Endothelial cell (in vitro differentiated cells): ENCODE measurements at places on chromosomes 3 and 15. TPM values are rescaled to one million over a fixed set of nuclear protein-coding genes. Genes with fewer than 3 reads are reported as not detected.

The GJD2 gene
- total RNA-seq: 0.54 TPM

The STAC gene
- total RNA-seq: 0.18 TPM

The SEMA3G gene
- total RNA-seq: 175 TPM

The SERINC4 gene
- not detected for total RNA-seq

The TMCO5A gene
- total RNA-seq: not detected

The SHC4 gene
- 6.8 TPM for total RNA-seq

The MESP1 gene
- not detected for total RNA-seq

The EPHB3 gene
- 4.3 TPM for total RNA-seq

The TMEM207 gene
- total RNA-seq: not detected

The C15orf40 gene
- 17.4 TPM for total RNA-seq

The CYP8B1 gene
- not detected for total RNA-seq

The BBX gene
- total RNA-seq: 54.3 TPM

The PLOD2 gene
- 28.0 TPM for total RNA-seq

DNA sequence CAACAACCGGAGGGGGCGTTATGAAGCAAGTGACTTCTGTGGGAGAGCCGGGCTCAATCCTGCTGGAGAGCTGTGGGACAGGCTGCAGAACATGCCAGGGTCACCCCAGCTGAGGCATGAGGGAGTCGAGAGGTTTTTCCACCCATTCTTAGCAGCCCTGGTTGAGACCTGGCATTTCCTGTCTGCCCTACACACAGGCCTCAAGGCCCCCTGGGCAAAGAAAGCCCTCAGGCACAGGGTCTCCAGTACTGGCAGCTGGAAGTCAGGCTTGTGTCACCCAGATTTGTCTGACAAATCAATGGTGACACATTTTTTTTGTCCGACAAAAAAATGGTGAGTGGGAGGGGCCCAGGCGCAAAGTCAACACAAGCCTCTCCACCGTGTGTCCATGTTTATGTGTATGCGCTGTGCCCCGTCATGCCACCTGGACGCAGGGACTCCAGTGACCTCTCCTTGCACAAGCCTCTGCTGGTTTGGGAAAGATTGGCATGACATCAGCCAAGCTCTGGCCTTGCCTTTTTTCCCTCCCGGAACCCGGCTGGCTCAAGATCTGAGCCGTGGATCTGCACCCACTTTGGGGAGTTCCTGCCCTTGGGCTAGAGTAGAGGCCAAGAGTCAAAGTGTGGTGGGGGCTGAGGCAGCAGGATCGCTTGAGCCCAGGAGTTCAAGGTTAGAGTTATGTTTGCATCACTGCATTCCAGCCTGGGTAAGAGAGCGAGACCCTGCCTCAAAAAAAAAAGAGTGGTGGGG lies 20.8 kb upstream of the ALAS1 start:
- DNase-seq: no peak
- peaks cover 5% of the 10 kb centered on the region for H3K27me3 ChIP-seq
- no peaks in the 10 kb centered on the region for H3K36me3 ChIP-seq
- peaks cover 3% of the 10 kb centered on the region for H3K4me1 ChIP-seq

DNA sequence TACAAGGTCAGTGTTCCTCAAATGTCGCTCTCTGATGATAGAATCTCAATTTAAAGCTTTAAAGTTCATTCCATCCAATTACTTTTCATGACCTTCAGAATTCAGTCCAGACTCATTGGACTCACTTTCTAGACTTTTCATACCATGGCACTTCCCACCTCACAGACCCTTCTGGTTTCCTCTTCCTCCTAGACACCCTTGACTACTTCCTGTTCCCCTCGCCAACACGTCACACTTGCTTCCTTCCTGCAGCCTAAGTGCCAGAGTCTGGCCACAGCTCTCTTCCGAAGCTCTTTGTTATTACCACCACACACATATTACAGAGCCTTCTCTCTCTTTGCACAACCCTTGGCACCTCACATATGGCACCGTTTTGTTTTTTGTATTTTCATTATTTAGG lies 59.1 kb upstream of the UMPS start:
- no peak for DNase-seq
- H3K27me3 ChIP-seq: peaks cover 13% of the 10 kb centered on the region
- H3K4me3 ChIP-seq: peak overlapping the region; percentile 44
- H3K27ac ChIP-seq: peak overlapping the region; percentile 92
- peaks cover 16% of the 10 kb centered on the region for H3K4me1 ChIP-seq

DNA sequence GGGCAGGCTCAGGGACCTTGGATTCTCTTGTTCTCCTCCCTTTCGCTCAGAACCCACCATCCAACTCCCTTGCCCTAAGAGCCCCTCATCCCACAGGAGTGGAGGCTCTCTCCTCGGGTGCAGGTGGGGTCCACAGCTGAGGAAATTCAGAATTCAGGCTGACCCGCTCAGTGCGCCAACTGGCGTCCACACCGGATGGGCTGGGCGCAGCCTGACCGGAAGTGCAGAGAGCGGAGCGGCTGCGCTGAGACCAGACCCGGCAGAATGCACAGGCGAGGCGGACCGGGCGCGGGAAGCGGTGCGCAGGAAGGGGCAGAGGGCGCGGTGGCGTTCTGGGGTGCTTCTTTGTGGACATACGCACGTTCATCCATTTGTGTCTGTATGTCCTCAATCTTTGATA lies 210.4 kb upstream of the NDN start:
- peaks cover 3% of the 10 kb centered on the region for H3K36me3 ChIP-seq
- no peak overlapping the region for H3K4me3 ChIP-seq
- no peaks in the 10 kb centered on the region for H3K4me1 ChIP-seq
- DNase-seq: no peak

DNA sequence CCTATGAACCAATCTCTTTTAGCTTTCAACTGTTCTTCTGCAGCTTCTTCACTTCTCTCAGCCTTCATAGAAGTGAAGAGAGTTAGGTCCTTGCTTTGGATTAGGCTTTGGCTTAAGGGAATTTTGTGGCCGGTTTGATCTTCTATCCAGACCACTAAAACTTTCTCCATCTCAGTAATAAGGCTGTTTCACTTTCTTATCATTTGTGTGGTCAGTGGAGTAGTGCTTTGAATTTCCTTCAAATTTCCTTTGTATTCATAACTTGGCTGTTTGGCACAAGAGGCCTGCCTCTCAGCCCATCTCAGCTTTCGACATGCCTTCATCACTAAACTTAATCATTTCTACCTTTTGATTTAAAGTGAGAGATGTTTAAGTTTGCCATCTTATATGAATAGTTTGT lies 21.7 kb downstream of the DZIP1L start:
- H3K27me3 ChIP-seq: no peaks in the 10 kb centered on the region
- no peak for DNase-seq
- peaks cover 10% of the 10 kb centered on the region for H3K36me3 ChIP-seq
- H3K4me1 ChIP-seq: no peaks in the 10 kb centered on the region

- peaks cover 4% of the 10 kb centered on the region for H3K4me1 ChIP-seq
- peaks cover 5% of the 10 kb centered on the region for H3K27me3 ChIP-seq
- no peak for DNase-seq
- H3K36me3 ChIP-seq: no peaks in the 10 kb centered on the region
- H3K4me3 ChIP-seq: no peak overlapping the region
These were observed 204.9 kb downstream of the TNIK start for GRCh38 chr3:171255236-171255806.

- H3K36me3 ChIP-seq: peaks cover 29% of the 10 kb centered on the region
- DNase-seq: peak; percentile 72
- no peak overlapping the region for H3K4me3 ChIP-seq
These were observed 5.1 kb downstream of the ACAA1 start for GRCh38 chr3:38131621-38132369.

GRCh38 chr3:44108481-44108880 lies 133.2 kb upstream of the TOPAZ1 start:
- H3K4me1 ChIP-seq: no peaks in the 10 kb centered on the region
- no peak overlapping the region for H3K27ac ChIP-seq
- H3K4me3 ChIP-seq: no peak overlapping the region
- H3K36me3 ChIP-seq: no peaks in the 10 kb centered on the region

DNA sequence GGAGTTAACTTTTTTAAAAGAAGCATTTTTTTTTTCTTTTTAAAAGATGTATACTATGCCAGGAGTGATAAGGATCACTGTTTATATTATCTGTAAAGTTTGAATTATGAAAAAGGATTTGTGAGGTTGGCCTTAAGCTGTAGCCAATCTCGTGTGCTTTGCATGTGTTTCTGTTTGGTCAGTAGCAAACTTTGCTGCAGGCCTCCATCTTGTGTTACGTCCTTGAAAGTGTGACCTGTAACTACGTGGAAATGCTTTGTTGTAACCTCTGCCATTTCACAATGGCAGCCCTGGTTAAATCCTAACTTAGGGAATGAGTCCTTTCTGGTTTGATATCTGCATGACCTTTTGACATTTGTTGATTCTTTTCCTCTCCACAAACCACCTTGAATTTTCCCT lies 1345.6 kb downstream of the NSUN3 start:
- H3K27ac ChIP-seq: no peak overlapping the region
- H3K27me3 ChIP-seq: no peaks in the 10 kb centered on the region
- H3K36me3 ChIP-seq: no peaks in the 10 kb centered on the region
- no peak for DNase-seq
- H3K4me1 ChIP-seq: no peaks in the 10 kb centered on the region
- no peak overlapping the region for H3K4me3 ChIP-seq

DNA sequence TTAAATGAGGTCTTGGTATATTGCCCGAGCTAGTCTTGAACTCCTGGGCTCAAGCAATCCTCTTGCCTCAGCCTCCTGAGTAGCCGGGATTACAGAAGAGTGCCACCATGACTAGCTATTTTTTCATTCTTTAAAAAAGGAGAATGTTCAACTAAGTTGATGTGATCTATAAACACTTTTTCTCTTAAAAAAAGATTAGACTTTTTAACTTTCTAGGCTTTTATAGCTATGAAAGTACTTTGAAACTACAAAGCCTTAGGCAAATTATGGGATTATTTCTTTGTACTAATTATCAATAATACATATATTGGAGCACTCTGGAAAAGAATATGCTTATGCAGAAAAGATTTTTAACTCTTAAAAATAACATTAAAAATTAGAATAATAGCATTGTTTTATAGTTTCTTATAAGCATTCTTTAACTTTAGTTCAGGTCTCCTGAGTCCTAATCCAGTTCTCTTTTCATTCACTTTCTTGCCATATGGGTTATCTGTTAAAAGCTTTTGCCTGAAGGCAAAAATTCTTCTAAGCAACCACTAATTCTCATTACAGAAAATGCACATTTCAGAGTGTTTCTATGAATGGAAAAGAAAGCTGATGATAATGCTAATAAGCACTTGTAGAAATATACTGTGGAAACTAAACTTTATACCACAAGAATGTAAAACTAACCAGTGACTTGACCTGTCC lies 87.8 kb downstream of the DPPA2 start:
- DNase-seq: no peak
- H3K4me1 ChIP-seq: no peaks in the 10 kb centered on the region

- H3K4me3 ChIP-seq: peak within 1 kb of the TSS; percentile 87
- DNase-seq: peak; percentile 82
- peaks cover 4% of the 10 kb centered on the region for H3K27me3 ChIP-seq
- H3K4me1 ChIP-seq: peaks cover 6% of the 10 kb centered on the region
These were observed at the start of gene P3H2 for GRCh38 chr3:190120269-190121060. TSS of gene P3H2 (minus strand) at chr3:190120897. CDS start at chr3:190120731, 166 bp downstream.

GRCh38 chr3:113607219-113607596 lies 74.9 kb downstream of the SIDT1 start:
- H3K4me3 ChIP-seq: no peak overlapping the region
- H3K27me3 ChIP-seq: peaks cover 4% of the 10 kb centered on the region
- H3K36me3 ChIP-seq: no peaks in the 10 kb centered on the region
- H3K27ac ChIP-seq: peak overlapping the region; percentile 64
- DNase-seq: no peak

GRCh38 chr3:15439476-15439875 lies 12.1 kb downstream of the EAF1 start:
- no peaks in the 10 kb centered on the region for H3K27me3 ChIP-seq
- no peaks in the 10 kb centered on the region for H3K4me1 ChIP-seq
- H3K4me3 ChIP-seq: no peak overlapping the region
- peaks cover 31% of the 10 kb centered on the region for H3K36me3 ChIP-seq
- no peak overlapping the region for H3K27ac ChIP-seq

DNA sequence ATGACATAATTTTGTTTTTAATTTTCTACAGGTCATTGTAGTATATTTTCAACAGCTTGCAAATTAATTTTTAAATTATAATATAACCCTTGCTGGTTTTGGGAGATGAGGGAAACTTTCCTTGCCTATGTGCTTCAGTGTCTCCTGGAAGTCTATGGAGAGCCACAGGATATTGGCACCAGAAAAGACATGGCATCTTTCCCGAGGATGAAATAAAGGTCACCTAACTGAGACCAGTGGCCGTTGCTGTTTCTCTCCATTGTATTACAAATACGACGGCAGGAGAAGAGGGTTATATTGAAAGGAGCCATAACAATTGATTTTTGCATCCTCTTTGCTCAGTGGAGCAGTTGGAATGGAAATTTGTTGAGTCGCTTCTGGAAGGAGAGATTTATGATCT lies 19.9 kb upstream of the AQP9 start:
- no peak overlapping the region for H3K4me3 ChIP-seq
- no peaks in the 10 kb centered on the region for H3K27me3 ChIP-seq
- DNase-seq: no peak
- H3K36me3 ChIP-seq: no peaks in the 10 kb centered on the region
- no peak overlapping the region for H3K27ac ChIP-seq

- no peaks in the 10 kb centered on the region for H3K4me1 ChIP-seq
- no peak overlapping the region for H3K27ac ChIP-seq
These were observed 17.1 kb downstream of the CHST13 start for GRCh38 chr3:126540951-126541627.

DNA sequence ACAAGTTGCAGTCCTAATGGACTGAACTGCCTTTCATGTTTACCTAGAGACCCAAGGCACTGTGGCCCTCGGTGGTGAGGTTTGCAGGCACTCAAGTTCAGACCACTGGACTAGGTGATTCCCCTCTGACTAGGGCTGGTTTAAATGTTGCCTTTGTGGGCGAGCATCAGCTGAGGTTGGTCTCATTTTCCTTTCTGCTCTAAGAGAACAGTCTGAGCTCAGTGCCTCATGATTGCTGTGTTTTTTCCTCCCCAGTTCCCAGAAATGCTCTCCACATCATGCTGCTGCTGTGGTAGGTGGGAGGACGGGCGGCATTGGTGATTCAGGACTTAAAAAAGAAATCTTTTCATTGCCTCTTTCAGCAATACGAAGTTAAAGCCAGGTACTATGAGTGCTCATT lies 237.2 kb downstream of the MBNL1 start:
- no peak overlapping the region for H3K4me3 ChIP-seq
- peaks cover 1% of the 10 kb centered on the region for H3K27me3 ChIP-seq
- no peak overlapping the region for H3K27ac ChIP-seq
- peaks cover 10% of the 10 kb centered on the region for H3K4me1 ChIP-seq
- DNase-seq: no peak
- H3K36me3 ChIP-seq: peaks cover 4% of the 10 kb centered on the region

GRCh38 chr3:37593796-37594195 lies 267.9 kb upstream of the CTDSPL start:
- no peak overlapping the region for H3K27ac ChIP-seq
- no peak for DNase-seq
- no peak overlapping the region for H3K4me3 ChIP-seq
- H3K4me1 ChIP-seq: peaks cover 56% of the 10 kb centered on the region
- peaks cover 19% of the 10 kb centered on the region for H3K27me3 ChIP-seq
- H3K36me3 ChIP-seq: peaks cover 40% of the 10 kb centered on the region

- H3K27ac ChIP-seq: no peak overlapping the region
- H3K27me3 ChIP-seq: peaks cover 5% of the 10 kb centered on the region
- H3K4me1 ChIP-seq: peaks cover 22% of the 10 kb centered on the region
- H3K36me3 ChIP-seq: no peaks in the 10 kb centered on the region
These were observed 105.8 kb upstream of the GAP43 start for GRCh38 chr3:115517457-115518050.

GRCh38 chr3:55860049-55860721 lies 373.1 kb upstream of the WNT5A start:
- no peaks in the 10 kb centered on the region for H3K4me1 ChIP-seq
- DNase-seq: no peak
- H3K4me3 ChIP-seq: no peak overlapping the region
- H3K27me3 ChIP-seq: peaks cover 2% of the 10 kb centered on the region
- no peak overlapping the region for H3K27ac ChIP-seq
- no peaks in the 10 kb centered on the region for H3K36me3 ChIP-seq
